ENCODE measurements at places on chromosomes 6 and 20. TPM values are rescaled to one million over a fixed set of nuclear protein-coding genes. Genes with fewer than 3 reads are reported as not detected.

RIPOR2 gene
- total RNA-seq: 4.2 TPM

DNA sequence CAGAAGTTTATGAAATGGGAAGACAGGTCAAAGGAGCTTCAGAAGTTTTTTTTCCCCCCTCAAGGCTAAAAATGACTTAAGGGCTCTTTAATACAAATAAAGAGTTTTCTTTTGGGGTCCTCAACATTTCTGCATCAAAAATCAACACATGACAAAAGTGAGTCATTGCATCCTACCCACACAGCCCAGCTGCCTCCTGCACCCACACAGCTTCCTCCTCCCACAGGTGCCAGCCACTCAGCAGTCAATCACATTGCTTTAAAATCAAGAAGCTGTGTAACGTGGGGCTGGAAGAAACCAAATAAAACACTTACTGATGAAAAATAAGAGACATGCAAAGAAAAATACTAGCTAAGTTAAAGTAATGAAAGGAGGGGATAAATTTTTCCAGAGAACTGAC, 68.5 kb downstream of the MAP3K5 start:
- H3K4me3 ChIP-seq: no peak overlapping the region
- no peaks in the 10 kb centered on the region for H3K36me3 ChIP-seq
- no peak overlapping the region for H3K27ac ChIP-seq

NTSR1 gene
- total RNA-seq: not detected

GRCh38 chr6:151096255-151096612, 143.5 kb upstream of the AKAP12 start:
- no peaks in the 10 kb centered on the region for H3K4me1 ChIP-seq
- no peak overlapping the region for H3K27ac ChIP-seq
- no peaks in the 10 kb centered on the region for H3K36me3 ChIP-seq
- no peak overlapping the region for H3K4me3 ChIP-seq
- no peak for DNase-seq
- H3K27me3 ChIP-seq: no peaks in the 10 kb centered on the region

- no peak for DNase-seq
- no peaks in the 10 kb centered on the region for H3K4me1 ChIP-seq
- no peak overlapping the region for H3K27ac ChIP-seq
Measured at GRCh38 chr6:170193326-170193821, 97.5 kb downstream of the DLL1 start.

DNA sequence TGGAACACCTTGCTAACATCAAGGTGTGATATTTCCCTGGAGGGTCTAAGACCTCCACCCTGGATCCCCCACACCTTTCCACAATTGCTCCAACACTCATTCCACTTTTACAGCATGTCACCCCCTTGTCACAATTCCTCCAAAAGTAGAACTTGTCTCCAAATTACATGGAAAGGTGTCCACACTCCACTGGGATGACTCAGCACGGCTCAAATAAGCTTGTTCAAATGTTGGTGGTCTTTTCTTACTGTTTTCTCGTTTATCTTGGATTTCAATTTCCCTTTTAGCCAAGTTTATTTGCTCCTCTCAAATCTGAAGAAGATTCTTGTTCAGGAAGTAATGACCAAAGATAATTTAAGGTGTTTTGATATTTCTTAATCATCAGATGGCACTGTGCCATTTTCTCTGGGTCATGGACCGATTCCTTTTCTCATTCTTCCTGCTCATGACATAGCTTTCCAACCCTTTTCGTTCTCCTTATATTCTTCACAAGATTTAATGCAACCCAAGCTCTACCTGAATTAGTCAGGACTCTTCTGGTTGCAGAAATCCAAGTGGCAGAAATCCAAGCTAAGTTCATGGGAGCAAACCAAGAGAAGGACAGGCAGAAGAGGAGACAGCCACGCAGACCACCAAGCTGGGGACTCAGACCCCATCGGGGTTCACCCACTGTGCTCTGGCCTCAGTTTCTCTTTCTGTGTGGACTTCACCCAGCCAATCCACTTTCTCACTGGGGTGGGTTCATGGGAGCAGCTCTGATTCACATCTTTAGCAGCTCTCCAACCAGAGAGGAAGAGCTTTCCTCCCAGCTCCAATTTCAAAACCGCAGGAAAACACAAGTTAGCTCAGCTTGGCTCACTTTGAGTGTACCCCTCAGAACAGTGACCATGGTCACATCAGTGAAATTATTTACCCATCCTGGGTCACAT, 110.5 kb upstream of the CDYL start:
- no peaks in the 10 kb centered on the region for H3K36me3 ChIP-seq
- no peak for DNase-seq
- H3K4me1 ChIP-seq: peaks cover 3% of the 10 kb centered on the region
- no peak overlapping the region for H3K27ac ChIP-seq
- H3K27me3 ChIP-seq: no peaks in the 10 kb centered on the region

GRCh38 chr20:48606172-48606840, 221.5 kb downstream of the PREX1 start:
- no peaks in the 10 kb centered on the region for H3K27me3 ChIP-seq
- H3K27ac ChIP-seq: no peak overlapping the region
- no peak overlapping the region for H3K4me3 ChIP-seq
- no peaks in the 10 kb centered on the region for H3K36me3 ChIP-seq
- no peak for DNase-seq
- no peaks in the 10 kb centered on the region for H3K4me1 ChIP-seq

MDC1 gene
- 6.7 TPM for total RNA-seq

DNA sequence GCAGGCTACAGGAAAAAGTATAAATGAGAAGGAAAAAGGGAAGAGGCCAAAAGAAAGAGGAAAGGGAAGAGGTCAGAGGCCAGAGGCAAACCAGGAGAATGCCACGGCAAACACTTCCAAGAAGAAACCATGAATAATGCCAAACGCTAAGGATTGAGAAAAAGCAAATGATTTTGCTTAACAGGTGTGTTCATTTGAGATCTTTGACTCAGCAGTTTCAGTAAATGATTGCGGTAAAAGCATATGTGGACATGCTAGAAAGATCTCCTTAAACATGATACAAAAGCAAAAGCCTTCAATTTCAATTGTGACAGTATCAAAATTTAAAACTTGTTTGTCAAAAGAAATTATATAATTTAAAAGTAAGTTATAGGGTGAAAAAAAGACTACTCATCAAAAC, 70.6 kb downstream of the UBE3D start:
- no peak overlapping the region for H3K27ac ChIP-seq
- no peak for DNase-seq
- H3K36me3 ChIP-seq: no peaks in the 10 kb centered on the region
- no peaks in the 10 kb centered on the region for H3K4me1 ChIP-seq

All from esophagus squamous epithelium (tissue), 5 donors.